ENCODE measurements at places on chromosomes 1 and 21.

DNA sequence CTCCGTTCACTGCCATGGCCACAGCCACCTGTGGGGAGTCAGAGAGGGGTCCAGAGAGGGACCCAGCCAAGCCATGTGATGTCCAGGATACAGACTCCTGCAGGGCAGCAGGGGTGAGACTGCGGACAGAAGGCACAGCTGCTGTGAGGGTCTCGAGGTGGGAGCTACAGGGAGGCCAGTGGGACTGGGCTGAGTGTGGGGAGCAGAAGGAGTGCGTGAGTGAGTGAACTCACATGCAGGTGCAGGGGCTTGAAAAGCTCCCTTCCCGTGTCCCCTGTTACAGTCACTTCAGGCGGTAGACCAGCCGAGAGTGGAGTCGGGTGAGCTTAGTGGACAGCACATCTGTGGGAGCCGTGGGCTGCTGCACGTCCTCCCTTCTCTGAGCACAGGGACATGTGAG is 42.4 kb downstream of the S100B start:
- DNase-seq = peak; percentile 60

GRCh38 chr1:212457740-212458338 is 25.1 kb downstream of the NENF start:
- DNase-seq = no peak

GRCh38 chr1:30758785-30759380 is 1.3 kb upstream of the LAPTM5 start:
- DNase-seq = no peak

- DNase-seq = no peak
Measured at GRCh38 chr21:27292229-27292628, 325.3 kb upstream of the ADAMTS5 start.

- no peak for DNase-seq
Measured at GRCh38 chr1:89863165-89863830, 42.5 kb downstream of the LRRC8D start.

- DNase-seq = no peak
Measured at GRCh38 chr1:191912517-191912916, 245.7 kb upstream of the RGS18 start.

DNA sequence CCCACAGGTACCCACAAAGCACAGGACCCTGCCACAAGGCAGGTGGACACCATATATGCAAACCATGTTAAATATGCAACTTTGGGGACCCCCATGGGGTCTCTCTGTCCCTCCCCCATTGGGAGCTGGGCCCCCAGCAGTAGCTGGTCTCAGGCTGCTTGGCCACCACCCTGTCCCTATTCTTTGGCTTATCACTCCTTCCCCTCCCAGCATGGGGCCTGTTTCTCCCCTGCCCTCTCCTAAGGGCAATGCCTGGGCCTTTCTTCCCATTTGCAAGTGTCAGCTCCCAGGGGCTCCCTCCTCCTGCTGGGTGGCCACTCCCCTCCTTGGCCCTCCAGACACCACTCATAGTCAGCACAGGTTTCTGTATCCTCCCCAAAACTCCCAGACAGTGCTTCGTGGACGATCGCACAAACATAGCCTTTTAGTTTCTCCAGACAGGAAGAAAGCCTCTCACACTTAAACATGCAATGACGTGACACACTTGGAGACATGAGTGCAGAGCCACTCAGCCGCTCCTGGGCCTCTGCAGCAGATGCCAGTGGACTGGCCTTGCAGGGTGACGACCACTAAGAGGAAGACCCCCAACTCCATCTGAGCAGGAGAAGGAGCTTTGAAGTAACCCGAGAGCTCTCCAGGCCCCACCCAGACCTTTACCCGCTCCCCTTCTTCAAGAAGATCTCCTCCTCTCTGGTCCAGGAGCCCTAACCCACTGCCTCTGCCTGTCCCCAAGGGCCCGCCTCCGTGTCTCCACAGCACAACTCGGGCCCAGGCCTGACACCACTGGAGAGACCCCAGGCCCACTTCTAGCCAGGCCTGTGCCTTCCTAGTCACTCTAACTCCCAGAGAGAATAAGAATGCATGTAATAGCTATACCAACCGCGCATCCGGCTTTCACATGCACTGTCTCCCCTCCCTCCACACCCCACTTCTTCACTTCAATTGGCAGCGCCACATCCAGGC is 22.9 kb downstream of the CITED4 start:
- no peak for DNase-seq

DNA sequence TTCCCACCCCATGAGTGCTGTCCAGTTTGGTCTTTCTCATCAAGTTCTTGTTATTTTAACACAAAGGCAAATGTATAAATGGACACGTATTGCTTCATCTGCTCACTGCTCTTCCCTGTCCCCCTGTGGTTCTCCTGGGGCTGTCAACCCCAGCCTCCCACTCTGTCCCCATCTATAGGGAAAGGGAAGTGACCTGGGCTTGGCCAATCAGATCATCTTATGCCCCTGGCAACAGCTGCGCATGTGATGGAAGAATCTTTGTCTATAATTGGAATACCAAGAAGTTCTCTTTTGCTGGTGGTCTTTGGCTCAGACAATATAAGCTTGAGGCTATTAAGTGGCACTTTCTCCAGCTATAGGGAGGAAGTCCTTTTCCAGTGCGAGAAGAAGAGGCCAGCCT is 4.7 kb upstream of the CCSAP start:
- no peak for DNase-seq

DNA sequence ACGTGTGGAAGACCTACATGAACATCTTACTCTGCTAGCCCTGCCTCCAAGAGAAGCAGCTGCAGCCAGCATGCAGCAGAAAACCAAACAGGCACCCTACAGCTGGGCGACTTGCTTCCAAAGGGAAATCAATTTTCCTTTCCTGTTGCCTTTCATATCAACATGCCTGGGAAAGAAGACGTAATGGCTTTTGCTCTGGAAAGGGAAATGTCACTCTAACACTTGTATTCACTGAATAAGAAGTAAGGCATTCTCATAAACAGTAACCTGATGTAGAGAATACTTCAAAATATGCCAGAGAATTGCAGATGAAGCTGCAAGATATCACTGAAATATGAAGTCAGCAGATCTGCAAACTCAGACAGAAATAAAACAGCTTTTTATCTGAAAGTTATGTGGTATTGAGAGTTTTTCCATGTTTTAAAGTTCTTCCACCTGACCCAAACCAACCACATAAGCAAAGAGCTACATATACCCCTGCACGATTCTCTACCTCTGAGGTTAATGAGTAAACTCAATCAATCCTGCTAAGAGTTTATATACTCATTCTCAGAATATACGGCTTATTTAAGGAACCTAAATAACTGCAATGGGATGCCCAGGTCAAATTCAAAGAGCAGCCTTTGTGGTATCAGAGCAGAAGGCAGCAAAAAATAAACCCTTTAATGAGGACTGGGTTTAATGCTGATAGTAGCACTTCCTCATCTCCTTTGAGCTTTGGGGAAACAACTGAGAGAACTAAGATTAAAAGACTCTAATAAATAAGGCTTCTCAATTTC is 150.9 kb downstream of the RERE start:
- DNase-seq = no peak

GRCh38 chr21:43995521-43996105 is 16.5 kb upstream of the TRAPPC10 start:
- DNase-seq = no peak
